ENCODE measurements at places on chromosomes 6 and 20. TPM values are rescaled to one million over a fixed set of nuclear protein-coding genes. Genes with fewer than 3 reads are reported as not detected.

- no peak for ATAC-seq
These were observed 92.2 kb downstream of the CTNNBL1 start for GRCh38 chr20:37786043-37786442.

DNA sequence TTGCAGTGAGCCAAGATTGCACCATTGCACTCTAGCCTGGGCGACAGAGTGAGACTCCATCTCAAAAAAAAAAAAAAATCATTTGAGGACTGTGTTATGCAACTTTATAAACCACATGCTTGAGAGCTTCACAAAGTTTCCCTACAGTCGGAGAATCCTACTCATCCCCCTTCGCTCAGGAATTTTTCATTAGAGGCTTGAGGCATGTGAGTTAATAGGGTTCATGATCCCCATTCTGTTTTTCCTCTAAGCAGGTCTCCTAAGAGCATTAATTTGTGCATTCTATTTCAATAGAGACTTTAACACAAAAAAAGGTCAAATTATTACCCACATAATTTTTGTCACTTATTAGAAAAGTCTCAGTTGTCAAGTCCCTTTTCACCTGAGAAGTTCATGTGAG is 103.7 kb upstream of the SOX4 start:
- no peak for ATAC-seq

DNA sequence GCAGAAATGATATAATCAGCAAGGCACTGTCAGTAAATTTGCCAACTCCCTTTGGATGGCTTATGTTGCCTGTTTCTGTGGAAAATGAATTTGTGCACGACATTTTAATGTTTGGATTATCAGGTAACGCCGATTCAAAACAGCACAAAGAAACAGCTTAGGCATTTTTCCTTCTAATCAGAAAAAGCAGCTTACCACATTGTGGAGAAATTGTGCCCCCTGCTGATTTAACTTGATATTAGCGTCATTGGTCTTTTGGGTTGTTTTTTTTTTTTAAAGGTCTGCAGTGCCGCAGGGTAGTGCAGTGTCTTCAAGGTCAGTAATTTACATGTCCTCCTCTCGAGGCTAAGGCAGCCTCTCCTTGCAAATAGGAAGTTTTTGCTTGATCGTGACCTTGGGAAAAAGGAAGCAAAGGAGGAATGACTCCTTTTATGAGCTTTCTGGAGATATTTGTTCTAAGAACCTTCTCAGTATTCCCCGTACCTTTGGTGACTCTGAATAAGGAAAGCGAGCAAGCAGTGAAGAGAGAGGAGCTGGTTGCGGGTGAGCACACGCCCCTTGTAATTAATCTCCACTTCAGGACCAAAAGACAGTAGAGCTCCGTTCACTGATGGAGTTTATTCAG is 79.1 kb downstream of the ELOVL4 start:
- peak; percentile 65 for ATAC-seq

GRCh38 chr6:161694995-161695394 is 421.1 kb upstream of the AGPAT4 start:
- no peak for ATAC-seq

DNA sequence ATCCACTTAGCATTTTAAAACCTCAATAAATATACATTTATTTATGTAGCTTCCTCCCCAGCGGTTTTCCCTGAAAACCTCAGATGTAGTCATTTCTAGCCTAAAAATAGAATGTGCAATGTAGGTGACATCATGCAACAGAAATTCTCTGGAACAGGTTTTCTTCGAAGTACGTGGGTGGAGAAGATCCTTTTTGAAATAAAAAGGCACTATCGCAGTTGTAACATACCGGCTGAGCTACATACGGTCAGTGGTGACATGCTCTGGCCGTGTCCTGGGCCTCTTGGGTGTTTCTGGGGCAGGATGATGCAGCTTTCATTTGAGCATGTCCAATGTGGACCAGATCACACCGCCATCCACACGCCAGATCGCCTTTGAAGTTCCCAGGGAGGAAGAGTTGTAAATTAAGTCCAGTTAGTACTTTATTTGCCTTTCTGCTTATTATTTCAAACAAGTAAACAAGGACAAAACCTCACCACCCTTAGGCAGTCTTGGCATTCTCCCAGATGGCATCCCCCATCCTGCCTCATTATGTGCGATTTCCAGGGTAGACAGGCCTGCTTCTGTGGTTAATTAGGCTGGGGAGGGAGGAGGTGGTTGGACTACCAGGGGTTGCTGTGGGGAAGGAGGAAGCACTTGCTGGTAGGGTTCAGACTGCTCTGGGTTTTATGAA is 109.5 kb upstream of the CLDN20 start:
- ATAC-seq, result peak; percentile 83

DNA sequence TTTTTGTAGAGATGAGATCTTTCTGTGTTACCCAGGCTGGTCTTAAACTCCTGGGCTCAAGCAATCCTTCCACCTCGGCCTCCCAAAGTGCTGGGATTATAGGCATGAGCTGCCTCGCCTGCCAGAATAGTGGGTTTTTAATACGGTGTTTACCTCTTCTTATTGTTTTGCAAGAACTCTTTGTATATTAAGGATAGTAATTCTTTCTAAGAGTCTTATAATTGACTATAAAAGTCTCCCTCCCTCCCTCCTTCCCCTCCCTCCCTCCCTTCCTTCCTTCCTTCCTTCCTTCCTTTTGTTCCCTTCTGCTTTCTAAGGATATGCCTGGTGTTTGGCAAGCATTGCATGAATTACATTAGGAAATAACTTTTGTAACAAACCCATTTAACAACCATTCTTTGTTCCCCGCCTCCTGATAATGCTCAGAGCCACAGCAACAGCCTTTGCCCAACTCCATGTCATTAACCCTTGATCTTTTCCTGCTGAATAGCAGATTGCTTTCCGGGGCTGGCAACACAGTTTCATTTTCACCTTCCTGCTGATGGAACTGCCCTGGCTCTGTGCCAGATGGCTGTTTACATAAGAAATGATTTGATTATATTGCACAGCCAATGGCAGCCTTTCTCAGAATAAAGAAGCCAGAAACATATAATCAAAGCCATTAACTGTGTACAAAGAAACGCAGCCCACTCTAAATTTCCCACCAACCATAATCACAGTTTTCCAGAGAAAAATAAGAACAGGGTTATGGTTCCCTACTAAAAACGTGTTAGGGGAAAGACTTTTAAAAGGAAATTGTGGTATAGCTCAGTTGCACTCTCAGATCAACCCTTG is 143.7 kb upstream of the PTPN1 start:
- peak; percentile 78 for ATAC-seq

SLPI gene
- total RNA-seq, result 3,112 TPM

TTK gene
- total RNA-seq, result 2.6 TPM
